HS-5 (cell line): ENCODE measurements at places on chromosomes 5 and 9.
A peak's percentile ranks its signal among the peaks of the same experiment; 100 is the strongest.

DNA sequence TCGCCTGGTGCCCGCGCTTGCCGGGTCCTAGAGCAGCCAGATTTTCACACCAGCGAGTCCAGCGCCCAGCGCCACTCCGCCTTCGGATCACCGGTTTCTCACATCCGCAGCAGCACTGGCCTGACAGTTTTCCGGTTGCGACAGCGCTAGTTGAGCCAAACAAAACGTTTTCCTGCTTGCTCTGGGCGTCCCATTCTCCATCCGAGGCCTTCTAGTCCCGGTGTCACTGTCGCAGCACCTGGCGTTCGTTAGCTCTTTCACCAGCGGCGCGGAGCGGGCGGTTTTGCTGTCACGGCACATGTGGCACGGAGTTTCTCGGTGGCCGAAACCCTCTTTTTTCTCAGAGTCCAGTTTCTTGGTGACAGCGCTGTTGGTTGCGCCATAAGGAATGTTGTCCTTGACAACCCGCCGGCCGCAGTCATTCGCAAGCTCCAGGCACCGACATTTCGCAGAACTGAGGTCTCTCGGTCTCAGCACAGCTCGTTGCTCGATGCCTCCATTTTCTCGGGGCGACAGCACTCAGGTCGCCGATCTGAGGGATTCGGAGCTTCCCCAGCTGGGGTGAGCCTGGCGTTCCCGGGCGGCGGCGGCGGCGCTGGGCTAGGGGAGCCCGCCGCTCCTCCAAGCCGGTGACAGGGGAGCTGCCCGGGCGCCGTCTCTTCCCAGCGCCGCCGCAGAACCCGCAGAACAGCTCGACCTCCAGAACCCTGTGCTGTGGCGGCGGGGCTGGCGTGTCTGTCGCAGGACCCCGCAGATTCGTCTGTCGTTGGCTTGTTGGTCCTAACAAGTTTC, 47.8 kb downstream of the ANXA2R start:
- DNase-seq = peak; percentile 61

- no peak for DNase-seq
Measured at GRCh38 chr5:124648902-124649467, 97.5 kb downstream of the ZNF608 start.

- DNase-seq = no peak
Measured at GRCh38 chr9:16787724-16788123, 82.7 kb downstream of the BNC2 start.

- no peak for DNase-seq
Measured at GRCh38 chr9:81032831-81033230, 656.5 kb downstream of the TLE1 start.

- DNase-seq = no peak
Measured at GRCh38 chr5:84478603-84479002, 93.9 kb upstream of the EDIL3 start.

GRCh38 chr5:134148986-134149539, 27.7 kb downstream of the SKP1 start:
- DNase-seq = no peak

DNA sequence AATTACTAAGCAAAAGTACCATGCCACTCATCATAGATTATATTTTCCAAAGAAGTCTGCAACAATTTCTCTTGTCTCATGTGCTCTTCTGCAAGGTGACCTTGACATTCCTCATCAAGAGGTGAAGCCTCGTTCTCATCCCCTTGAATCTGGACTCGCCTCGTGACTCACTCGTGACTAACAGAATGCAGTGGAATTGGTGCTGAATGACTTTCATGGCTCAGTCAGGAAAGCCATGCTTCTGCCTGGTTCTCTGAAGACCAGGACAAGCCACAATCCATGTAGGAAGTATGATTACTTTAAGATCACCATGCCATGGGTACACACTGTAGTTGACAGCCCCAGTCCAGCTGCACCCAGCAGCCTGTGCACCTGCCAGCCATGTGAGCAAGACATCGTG, 335.8 kb downstream of the GADD45G start:
- no peak for DNase-seq

DNA sequence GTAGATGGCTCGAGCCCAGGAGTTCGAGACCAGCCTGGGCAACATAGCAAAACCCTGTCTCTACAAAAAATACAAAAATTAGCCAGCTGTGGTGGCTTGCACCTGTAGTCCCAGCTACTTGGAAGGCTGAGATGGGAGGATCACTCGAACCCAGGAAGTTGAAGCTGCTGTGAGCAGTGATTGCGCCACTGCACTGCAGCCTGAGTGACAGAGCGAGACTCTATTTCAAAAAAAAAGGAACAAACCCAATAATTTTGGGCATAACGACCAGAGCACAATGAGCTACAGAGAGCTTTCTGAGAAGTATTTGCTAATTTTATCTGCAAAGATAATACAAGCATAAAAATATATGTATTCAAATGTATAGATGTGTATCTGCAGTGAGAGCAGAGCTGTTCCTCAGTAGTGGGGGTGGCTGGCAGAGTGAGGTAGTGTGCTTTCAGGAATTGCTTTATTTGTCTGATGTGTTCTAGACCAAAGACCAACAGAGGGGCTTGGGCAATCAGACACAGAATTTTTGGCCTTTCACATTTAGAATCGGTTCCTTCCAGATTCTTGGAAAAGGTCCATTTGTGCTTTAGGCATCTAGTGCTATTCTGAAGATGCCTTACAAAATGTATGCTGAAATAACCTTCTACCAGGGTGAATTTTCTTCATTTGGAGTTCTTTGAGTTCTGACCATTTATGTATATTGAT, 5.2 kb downstream of the DOCK8 start:
- DNase-seq = no peak

DNA sequence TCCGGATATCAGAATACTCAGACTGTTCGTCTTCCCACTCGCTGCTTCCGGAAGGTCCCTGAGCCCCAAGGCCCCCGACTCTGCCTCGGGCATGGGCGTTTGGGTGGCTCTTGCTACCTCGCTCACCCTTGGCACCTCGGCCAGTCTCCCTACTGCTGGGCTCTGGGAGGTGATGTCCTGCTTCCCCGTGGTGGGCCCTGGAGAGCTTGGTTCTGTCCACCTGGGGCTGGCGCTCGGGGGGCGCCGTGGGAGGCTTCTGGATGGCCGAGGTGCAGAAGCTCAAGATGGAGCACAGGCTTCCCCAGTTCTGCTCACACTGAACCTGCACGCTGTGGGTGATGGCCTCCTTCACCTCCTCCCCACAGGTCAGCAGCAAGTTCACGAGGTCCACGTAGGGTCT, 10.4 kb downstream of the STC2 start:
- no peak for DNase-seq

DNA sequence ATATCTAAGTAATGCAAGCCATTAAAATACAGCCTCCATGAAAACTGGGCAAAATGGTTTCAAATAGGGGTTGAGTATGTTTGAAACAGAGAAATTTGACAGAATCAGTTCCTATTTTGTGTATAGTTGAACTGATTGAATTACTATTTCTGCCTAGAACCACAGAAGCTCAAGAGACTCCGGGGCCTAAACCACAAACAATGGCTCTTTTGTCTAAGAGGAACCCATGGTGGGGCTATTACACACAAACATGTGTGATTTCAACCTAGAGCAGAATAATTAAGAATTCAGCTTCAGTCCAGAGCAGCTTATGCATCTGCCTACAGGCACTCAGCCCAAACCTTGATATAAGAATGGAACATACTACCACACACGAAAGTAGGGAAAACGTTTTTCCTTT, 171.2 kb upstream of the MPDZ start:
- DNase-seq = no peak

GRCh38 chr5:65981548-65981947, 55.2 kb downstream of the ERBIN start:
- DNase-seq = no peak

GRCh38 chr5:57716661-57717060, 234.1 kb upstream of the ACTBL2 start:
- DNase-seq = no peak

DNA sequence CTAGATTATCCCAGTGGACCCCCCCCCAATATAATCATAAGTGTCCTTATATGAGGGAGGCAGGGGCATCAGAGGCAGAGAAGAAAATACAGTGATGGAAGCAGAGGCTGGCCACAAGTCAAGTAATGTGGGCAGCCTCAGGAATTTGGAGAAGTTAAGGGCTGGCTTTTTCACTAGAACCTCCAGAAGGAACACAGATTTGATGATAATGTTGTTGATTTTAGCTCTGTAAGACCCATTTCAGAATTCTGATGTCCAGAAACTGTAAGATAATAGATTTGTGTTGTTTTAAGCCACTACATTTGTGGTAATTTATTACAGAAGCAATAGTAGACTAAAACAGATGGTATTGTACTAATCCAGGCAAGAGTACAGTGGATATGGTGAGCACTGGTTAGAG, 36.3 kb upstream of the LRRTM2 start:
- no peak for DNase-seq

DNA sequence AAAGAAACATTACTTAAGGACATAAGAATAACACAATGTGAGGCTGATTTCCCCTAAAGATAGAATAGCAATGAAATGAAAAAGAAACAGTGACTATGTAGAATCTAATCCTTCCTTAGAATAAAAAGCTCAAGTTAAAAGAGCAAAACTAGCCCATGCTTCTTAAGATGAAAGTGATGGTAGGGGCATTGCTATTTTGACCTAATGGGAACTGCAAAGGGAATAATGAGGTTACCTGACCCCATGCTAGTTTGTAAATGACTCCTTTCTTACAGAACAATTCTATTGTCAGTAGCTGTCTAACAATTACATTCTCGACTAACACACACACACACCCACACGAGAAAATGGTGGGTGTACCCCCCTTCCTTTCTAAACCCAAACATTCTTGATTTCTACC, 575.8 kb downstream of the CSNK1G3 start:
- DNase-seq = no peak

GRCh38 chr5:15183520-15183919, 311.9 kb upstream of the ANKH start:
- no peak for DNase-seq
